AG04449 (cell line): ENCODE measurements at places on chromosomes 11 and 22.

- DNase-seq = no peak
Measured at GRCh38 chr11:59849129-59849528, 3.8 kb upstream of the CBLIF start.

GRCh38 chr11:134596404-134596803, 184.4 kb upstream of the B3GAT1 start:
- no peak for DNase-seq

- DNase-seq = no peak
Measured at GRCh38 chr22:30005213-30005857, 74.9 kb upstream of the HORMAD2 start.

DNA sequence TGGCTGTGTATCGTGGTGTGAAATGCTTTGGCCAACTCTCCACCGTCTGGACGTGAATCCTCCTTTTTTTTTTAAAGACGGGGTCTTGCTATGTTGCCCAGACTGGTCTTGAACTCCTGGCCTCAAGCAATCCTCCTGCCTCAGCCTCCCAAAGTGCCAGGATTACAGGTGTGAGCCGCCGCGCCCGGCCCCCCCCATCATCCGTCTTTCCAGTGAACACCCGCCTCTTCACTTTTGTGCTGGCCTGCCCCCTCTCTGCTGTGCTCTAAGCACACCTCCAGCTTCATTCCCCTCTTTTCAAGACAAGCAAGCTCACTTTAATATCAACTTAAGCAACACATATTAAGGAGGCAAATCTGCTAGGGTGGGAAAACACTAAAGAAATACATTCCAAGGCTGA, 35.3 kb downstream of the IGSF9B start:
- DNase-seq = no peak

GRCh38 chr22:49671331-49672013, 156.2 kb downstream of the BRD1 start:
- no peak for DNase-seq

GRCh38 chr11:30902929-30903328, 316.8 kb upstream of the MPPED2 start:
- DNase-seq = no peak

DNA sequence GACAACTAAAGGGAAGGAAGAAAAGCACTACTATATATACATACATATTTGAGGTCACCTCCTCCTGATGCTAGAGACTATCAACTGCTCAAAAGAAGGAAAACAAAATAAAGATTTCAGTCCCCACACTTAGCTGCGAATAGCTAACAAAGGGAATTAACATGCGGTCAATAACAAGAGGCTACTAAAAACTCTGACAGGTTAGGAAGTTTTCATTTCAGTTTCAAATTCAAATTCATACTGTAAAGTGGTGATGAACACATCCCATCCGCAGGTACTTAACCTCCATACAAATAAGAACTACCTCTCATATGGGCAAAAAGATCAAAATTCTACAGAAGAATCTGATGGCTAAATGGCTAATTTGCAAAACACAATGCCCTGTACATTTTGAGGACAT, 2.6 kb downstream of the NAP1L4 start:
- no peak for DNase-seq

DNA sequence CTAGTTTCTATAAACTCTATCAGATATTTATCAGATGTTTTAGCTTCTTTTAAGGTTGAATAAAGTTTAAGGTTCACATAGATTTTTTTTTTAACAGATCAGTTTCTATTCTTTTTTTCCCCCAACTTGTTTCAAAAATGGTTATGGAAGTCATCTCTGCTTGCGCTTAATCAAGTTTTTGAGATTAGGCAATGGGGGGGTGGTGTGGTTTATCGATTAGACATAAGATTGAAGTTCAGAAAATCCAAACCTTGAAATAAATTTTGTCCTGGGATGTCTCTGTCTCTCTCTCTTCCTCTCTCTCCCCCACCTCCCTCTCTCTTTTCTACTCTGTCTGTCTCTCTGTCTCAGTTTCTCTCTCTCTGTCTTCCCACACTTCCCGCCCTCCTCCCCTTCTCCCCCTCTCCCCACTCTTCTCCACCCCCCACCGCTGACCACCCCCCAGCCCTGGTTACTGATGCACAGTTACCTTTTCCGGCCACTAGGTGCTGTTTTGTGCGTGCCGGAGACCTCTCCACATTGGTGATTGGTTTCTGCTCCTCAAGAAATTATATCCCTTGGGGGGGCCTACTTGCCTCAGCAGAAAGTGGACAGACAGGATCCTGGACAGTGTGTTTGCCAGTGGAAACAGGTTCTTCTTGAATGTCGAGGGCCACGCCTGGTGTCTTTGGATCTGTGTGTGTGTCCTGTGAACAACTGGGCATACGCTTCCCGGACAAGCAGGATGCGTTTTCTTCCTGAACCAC, 29.7 kb upstream of the ANO1 start:
- no peak for DNase-seq

GRCh38 chr11:61999141-61999975, 31.9 kb upstream of the FTH1 start:
- DNase-seq = no peak

DNA sequence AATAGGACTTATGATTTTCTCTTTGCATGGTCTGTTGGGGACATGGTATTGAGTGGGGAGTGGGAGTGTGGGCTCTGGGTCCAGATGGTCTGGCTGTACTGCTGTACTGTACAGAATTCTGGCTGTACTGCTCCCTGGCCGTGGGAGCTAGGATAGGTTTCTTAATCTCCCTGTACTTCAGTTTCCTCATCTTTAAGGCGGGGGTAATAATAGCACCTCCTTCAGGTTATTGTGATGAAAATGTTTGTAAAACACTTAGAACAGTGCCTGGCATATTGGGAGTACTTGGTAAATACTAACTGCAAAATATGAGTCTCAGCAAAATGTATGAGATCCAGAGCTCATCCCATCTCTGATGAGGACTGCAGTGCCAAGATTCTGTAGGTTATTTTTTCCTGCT, 198.6 kb downstream of the KIF18A start:
- DNase-seq = no peak

DNA sequence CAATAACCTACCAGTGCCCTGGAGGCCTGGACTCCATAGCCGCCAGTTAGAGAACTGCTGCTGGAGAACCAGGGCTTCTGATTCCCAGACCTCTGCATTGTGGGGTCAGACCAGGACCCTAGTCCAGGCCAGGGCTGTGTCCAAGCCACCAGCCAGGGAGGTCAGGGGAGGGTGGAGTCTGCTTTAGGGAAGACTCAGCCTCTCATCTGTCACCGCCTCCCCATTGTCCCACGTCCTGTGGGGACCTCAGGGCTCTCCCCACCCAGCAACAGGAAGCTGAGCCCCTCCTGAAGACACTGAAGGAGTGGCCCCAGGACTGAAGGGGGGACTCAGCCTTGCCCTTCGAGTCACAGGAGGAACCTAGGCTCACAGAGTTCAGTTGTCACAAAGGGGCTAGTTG, 41.2 kb downstream of the PDE2A start:
- no peak for DNase-seq
